ENCODE measurements at places on chromosomes 4 and X.

GRCh38 chrX:2696698-2697215 is 5.7 kb downstream of the CD99 start:
- DNase-seq, result peak; percentile 90

GRCh38 chr4:81030061-81030980 is at the start of gene BMP3:
BMP3 (plus strand) TSS chr4:81030708; CDS start chr4:81031285, 577 bp downstream.
- peak; percentile 42 for DNase-seq

DNA sequence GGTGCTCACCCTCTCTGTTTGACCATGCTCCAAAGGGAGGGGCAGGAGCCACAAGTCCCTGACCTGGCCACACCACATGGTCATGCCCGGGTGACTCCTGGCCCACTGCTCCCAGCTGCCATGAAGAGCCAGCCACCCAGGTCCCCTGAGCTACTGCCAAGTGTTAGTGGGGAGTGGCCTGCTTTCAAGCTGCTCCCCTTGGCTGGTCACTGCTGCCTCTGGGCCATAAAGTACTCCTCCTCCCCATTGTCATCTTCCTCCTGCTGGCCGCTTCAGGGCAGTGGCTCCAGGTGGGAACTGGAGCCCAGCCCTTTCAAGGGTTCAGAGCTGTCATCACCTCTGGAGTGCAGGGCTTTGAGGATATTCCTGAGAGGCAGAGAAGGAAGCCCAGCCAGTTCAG is 27.3 kb upstream of the RBBP7 start:
- DNase-seq, result no peak

DNA sequence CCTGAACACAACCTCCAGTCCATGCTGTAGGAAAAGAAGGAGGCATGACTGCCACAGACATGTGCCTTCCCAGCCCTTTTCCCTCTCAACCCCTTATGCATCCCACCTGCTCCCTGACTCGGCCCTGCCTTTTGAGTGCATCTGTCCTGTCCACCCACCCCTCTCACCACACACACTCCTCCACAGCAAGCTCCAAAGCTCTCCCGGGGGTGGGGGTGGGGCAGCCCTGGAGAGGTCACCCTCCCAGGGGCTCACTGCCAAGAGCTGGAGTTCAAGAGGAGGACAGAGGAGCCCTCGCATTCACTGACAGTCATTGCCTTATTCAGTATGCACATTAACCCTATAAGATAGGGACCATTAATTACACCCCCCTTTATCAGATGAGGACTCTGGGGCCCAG is 46.6 kb upstream of the MAMLD1 start:
- DNase-seq, result no peak

GRCh38 chr4:153809916-153810810 is 21.3 kb upstream of the SFRP2 start:
- no peak for DNase-seq

- DNase-seq, result peak; percentile 38
Measured at GRCh38 chr4:26242451-26242850, 78.4 kb upstream of the RBPJ start.

DNA sequence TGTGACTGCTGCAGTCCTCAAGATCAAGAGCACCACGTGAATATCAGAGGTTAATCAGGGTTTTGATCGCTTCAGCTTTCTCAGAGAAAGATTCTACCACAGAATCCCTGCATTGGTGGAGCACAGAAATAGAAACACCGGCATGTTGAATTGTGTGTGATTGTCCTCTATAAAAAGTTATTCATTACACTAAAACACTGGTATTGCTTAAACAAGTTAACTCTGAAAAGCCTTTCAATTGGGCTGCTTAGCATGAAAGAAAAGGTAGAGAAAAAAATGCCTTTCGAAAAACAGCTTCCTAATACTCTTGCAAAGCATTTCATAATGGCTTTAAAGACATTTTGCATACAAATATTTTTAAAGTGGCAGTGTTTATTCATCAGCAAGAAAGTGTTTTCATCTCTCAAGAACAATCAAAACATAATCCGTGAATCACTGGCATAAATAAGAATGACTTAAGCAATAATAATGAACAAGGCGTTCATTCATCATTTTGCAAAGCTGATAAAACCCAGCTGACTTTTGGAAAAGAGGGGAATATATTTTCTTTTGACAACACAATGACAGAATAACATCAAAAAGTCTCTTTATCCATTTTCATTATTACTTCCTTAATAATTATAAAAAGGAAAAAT is 61.1 kb downstream of the HELT start:
- DNase-seq, result no peak

GRCh38 chr4:186400676-186401075 is 134.7 kb downstream of the F11 start:
- peak; percentile 9 for DNase-seq

- DNase-seq, result no peak
Measured at GRCh38 chr4:176357359-176358082, 37.8 kb downstream of the SPCS3 start.

- peak; percentile 13 for DNase-seq
Measured at GRCh38 chr4:107835406-107835805, 10.7 kb downstream of the SGMS2 start.

DNA sequence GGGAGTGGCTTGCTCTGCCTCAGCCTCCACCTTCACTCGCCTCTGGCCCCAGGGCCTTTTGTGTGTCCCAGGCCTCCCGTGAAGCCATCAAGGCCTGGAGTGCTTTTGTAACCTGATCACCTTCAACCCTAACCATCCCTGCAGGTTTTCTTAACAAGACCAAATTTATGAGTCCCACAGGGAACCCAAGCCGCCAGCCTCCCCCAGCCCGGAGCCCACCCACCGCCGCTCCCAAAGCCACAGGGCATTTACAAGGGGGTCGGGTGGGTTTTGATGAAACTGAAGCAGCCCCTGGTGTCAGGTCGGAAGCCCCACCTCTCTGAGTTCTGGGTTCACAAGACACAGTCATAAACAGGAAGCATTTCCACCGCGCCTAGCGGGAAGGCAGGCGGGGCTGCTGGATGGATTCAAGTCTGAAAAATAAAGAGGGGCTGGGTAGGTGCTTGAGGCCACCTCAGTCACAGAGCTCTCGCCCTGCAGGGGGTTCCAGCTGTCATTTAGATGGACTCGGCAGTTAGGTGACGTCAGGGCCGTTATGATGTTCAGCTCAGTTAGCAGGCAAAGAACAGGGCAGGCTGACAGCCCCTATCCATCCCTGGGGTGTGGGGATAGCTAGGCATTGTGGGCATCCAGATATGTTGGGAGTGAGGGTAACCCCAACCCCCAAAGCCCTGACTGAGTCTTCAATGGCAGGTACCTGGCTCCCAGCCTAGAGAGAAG is 128.5 kb downstream of the BCOR start:
- DNase-seq, result no peak

DNA sequence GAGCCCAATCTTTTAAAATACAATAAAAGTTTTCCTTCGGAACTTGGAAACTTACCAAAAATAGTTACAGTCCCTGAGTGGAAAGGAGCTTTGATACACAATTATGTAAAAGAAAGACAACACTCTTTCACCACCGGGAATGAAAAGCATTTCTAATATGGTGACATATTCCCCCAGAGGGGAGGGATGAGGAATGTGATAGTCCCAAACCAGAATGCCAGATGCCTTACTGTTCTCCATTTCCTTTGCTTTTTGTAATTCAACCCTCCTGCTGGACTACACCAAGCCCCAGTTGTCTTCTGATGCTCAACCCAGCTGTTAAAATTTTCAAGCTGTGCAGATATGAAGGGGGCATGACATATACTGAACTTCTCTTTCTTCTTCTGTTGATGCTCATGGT is 4.1 kb downstream of the PRIMPOL start:
- peak; percentile 81 for DNase-seq

GRCh38 chr4:95534032-95534431 is 14.7 kb downstream of the UNC5C start:
- DNase-seq, result no peak

GRCh38 chrX:12896935-12897334 is 9.5 kb upstream of the TLR8 start:
- DNase-seq, result no peak

- DNase-seq, result no peak
Measured at GRCh38 chr4:74072739-74073138, 26.3 kb downstream of the CXCL2 start.

DNA sequence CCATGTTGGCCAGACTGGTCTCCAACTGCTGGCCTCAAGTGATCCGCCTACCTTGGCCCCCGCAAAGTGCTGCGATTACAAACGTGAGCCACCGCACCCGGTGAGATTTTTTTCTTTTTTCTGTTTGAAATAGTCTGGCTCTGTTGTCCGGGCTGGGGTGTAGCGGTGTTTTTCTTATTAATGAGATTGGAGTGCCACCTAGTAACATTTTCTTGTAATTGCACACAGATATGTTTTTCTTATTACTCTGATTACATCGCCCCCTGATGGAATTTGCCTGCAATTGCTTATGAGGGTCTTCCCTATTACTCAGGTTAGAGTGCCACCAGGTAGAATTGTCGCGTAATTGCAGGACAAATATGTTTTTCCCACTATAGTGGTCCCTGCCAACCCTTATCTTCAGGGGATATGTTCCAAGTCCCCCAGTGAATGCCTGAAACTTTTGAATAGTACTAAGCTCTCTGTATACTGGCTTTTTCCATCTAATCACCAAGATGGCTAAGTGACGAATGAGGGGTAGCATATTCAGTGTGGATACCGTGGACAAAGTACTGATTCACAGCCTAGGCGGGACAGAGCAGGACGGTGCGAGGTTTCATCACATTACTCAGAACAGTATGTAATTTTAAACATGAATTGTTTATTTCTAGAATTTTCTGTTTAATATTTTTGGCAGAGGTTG is 8.6 kb upstream of the PDHA1 start:
- DNase-seq, result peak; percentile 28

- DNase-seq, result peak; percentile 3
Measured at GRCh38 chr4:77745792-77746191, 73.4 kb downstream of the CNOT6L start.

- no peak for DNase-seq
Measured at GRCh38 chr4:79325436-79325835, 425 bp downstream of the NAA11 start.

DNA sequence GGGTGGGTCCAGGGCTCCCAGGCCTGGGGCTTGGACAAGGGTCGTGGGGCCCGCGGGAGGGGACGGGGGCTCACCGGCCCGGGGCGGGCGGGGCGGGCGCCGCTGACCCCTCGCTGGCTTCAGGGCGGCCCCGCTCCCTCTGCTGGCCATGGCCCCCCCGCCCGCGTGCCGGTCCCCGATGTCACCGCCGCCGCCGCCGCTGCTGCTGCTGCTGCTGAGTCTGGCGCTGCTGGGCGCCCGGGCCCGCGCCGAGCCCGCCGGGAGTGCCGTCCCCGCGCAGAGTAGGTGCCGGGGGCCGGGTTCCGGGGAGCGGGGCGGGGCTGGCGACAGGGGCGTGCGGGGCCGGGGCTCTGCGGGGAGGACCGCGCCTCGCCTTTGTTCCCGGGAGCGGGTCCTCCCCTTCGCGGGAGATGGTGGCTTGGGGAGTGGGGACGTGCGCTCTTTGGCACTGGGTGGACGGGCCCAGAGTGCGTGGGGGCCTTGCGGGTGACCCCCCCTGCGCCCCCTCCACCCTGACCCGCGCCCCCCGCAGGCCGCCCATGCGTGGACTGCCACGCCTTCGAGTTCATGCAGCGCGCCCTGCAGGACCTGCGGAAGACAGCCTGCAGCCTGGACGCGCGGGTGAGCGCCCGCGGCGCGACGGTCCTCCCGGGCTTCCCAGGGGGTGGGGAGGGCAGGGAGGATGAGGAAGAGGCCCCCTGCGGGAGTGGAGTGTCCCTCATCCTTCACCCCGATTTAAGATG is 16.8 kb upstream of the NAT8L start:
- DNase-seq, result no peak

DNA sequence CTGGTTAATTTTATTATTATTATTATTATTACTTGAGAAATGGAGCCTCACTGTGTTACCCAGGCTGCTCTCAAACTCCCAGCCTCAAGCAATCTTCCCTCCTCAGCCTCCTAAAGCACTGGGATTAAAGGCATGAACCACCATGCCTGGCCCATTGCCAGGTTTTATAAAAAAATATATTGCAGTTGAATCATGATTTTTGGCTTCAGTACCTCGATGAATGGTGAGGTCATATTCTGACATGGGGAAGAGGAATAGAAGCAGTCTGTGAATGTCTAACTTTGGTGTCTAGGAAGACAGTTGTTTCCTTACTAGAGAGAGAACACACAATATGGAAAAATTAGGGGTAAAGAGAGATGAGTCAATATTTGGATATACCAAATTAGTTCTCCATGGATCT is 32.0 kb downstream of the CCSER1 start:
- DNase-seq, result peak; percentile 6

GRCh38 chrX:39157796-39158195 is 356.5 kb downstream of the MID1IP1 start:
- peak; percentile 6 for DNase-seq

GRCh38 chrX:42195506-42195905 is 272.2 kb upstream of the CASK start:
- no peak for DNase-seq

DNA sequence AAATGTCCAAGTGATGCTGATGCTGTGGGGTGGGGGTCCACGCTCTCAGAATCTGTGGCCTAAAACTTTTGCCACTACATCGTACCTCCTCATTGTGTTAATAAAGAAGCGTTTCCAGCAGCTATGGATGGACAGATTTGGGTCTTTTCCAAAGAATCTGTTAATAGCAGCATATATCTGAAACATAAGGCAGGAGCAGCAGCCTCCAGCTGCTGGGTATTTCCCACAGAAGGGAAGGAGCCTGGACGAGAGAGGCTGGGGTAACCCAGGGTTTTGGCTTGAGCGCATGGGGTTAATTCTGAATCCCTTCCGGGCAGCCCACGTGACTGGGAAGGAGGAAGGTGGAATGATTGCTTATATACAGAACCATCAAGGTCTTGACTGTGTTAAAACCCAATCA is 332.4 kb downstream of the BCOR start:
- DNase-seq, result no peak

GRCh38 chr4:87911252-87911774 is 64.2 kb upstream of the SPP1 start:
- DNase-seq, result no peak

GRCh38 chr4:185587427-185588161 is 52.3 kb upstream of the PDLIM3 start:
- no peak for DNase-seq

DNA sequence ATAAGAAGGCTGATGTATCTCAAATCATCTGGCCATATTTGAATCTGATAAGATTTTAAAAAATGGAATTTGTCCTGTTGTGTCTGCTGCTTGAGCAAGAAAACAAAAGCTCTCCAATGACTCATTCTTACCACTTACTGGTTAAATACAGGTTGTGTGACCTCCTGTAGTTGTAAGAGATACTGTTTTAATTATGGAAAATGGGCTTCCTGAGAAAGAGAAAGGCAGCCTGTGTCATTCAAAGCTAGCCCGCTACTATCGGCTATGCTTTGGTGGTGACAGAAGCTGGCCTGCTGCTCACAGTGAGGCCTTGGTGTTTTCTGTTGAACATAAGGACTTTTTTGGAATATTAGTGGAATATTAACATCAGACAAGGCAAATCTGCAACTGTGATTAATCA is 1722.1 kb upstream of the PCDH10 start:
- no peak for DNase-seq

GRCh38 chr4:30610361-30610760 is 109.8 kb upstream of the PCDH7 start:
- DNase-seq, result peak; percentile 2

DNA sequence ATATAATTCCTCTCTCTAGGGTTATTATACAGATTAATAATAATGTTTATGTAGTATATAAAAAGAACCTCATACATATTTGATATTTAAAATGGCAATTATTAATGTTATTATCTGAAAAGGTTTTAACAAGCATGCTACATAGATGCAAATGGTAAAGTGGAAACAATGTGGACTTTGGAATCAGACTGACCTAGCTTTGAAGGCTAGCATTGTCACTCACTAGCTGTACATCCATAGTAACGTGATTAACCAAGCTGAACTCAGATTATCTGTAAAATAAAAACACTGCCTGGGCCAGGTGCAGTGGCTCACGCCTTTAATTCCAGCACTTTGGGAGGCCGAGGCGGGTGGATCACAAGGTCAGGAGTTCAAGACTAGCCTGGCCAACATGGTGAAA is 233.7 kb upstream of the SPRY1 start:
- DNase-seq, result no peak
